ENCODE measurements at places on chromosomes 2 and 18.
A peak's percentile ranks its signal among the peaks of the same experiment; 100 is the strongest.

- no peak for DNase-seq
Observed at GRCh38 chr2:134410006-134410405, 156.1 kb downstream of the MGAT5 start.

- DNase-seq, result no peak
Observed at GRCh38 chr2:16155766-16156165, 215.4 kb downstream of the MYCN start.

DNA sequence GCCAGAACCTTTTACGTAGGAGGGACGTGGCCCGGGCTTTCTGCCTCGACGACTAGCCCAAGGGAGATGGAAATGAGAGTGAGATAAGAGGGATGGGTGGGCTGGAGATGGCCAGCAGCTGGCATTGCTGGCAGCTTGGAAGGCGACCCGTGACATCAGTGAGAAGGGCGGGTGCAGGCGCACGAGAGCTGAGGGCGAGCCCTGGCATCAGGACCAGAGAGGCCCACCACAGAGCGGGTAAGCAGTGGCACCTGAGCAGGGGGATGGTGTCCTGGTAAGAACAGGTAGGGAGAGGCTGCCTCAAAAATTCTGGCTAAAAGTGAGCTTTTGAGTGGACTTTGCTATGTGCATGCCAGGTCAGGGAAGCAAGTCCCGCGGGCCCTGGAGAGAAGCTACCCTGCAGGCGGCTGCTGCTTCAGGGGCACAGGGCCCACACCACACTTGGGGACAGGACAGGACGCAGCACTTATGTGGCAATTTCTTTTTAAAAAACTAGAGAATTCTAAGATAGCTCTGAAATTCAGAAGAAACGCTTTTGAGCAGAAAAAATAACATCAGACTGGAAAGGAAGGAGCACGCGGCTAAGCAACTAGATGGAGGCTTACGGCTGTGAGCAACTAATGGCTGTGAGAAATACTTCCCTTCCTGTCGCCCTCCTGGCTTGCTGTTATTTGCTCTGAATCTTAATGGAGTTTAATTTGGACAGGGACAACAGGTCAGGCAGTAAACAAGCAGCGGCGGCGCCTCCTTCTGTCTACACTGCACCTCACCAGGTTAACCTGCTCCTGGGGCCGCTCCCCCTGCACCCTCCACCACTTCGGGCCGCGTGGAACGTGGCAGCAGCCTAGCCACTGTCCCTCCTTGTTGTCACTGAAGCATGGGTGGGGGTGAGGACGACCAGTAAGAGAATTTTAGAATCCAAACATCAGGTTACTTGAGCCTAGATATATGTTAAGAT lies 20.5 kb downstream of the THAP4 start:
- DNase-seq, result no peak

DNA sequence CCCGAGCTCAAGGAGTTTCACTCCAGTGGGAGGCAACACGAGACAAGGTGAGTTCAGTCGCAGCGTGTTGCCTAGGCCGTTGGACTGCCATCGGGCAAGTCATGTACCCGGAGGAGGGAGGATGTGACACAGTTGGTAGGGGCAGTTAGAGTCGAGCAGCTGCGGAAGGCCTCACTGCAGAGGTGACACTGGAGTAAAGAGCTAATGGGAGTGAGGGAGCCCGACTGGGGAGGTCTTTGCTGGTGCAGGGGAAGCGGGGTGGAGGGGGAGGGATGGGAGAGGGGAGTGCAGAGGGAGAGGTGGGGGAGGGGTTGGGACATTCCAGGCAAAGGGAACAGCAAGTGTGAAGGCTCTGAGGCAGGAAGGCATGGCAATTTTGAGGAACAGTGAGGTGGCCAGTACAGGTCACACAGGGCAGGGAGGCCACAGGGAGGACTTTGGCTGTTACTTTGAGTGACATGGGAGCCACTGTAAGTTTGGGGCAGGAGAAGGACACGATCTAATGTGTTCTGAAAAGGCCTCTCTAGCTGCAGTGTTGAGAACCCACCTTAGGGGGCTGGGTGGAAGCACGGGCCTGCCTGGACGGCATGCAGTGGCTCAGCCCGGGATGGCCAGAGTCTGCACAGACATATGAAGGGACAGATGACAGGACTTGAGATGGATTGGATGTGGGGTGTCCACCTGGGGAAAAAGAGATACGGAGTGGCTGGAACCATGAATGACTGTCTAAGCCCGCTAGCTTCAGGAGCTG lies 61.1 kb downstream of the KCNF1 start:
- DNase-seq, result no peak

DNA sequence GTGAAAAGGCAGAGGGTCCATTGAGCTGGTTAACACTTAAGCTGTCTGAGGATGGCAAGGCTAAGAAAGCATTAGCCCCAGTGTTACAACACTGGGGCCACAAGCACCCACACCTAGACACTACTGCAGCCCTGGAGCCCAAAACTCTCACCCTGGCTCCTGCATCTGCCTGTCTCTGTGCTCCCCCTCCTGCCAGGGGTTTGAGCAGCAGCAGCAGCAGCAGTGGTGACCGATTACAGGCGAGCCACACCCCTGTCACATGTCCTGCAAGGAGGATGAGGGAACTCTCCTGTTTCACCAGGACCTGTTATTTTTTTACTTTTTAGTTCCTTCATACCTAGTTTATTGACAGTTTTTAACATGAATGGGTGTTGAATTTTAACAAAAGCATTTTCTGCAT lies 326.7 kb upstream of the MAP2 start:
- DNase-seq, result no peak

- peak; percentile 53 for DNase-seq
Observed at GRCh38 chr2:48414980-48415835, 114.7 kb upstream of the STON1 start.

GRCh38 chr18:29188760-29189159 lies 1011.8 kb upstream of the CDH2 start:
- DNase-seq, result no peak

GRCh38 chr2:124091721-124092120 lies 66.6 kb downstream of the CNTNAP5 start:
- no peak for DNase-seq

DNA sequence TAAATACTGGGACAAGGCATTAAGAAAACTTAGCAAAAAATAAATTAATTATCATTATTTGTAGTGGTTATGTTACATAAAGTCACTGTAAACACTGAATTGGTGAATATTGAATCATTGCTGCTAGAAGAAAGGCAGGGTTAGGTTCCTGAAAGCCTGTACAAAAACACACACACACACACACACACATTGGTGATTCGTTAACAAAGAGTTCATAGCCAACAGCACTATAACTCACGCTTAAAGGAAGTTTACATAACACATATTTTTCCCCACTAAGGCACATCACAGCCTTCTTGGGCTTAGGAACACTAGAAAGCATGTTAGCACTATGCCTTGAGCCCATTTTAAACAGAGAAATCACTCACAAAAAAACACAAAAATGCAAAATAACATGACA lies 690.0 kb upstream of the PIK3C3 start:
- no peak for DNase-seq

DNA sequence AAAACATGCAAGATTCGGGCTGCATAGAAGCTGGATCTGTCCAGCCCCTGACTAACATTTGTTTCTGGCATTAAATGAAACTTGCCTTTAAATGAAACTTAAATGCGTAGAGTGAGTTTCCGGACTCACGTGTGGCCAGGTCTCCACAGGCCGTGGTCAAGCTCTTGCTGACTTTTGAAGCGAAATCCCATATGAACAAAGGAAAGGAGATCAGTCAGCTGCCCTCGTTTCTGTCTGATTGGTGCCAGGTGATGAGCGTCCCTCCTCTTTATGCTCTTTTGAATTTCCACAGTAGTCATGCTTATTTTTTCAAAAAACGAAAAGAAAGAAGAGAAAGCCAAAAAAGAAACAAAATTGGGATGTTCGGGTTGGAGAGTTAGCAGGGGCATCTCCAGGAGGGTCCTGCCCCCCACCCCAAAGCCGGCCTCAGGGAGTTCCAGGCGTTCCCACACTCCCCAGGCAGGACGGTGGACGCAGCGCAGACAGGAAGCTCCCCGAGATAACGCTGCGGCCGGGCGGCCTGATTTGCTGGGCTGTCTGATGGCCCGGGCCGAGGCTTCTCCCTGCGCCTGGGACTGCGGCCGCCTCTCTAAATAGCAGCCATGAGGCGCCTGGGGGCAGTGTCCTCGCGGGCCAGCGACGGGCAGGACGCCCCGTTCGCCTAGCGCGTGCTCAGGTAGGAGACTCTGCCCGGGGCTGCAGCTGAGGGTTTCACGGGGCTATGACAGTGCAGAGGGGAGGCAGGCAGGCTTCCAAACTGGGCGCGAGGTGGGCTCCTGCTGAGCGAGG lies at the start of gene COLEC11:
Gene COLEC11 (plus strand): TSS at position 620 of the 789 bp plus-strand sequence. CDS start 9,229 bp downstream, outside the sequence.
- no peak for DNase-seq

GRCh38 chr2:219552382-219553167 lies 8.7 kb downstream of the TMEM198 start:
- no peak for DNase-seq

DNA sequence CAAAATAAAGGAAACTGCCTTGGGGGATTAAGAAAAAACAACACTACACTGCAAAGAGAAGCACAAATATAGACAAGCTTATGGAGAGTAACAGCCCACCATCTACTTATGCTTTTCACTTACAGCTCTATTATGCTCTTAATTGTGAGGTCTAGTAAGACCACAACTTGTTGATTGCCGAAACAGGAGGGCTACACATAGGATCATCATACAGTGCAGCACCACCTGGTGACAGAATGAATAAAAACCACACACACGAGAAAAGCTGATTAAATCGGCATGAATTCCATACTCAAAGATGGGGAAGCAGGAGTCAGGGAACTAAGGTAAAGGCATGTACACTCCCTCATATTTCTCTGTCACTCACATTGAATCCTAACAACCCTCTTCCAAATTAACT lies 259.2 kb downstream of the IKZF2 start:
- no peak for DNase-seq

DNA sequence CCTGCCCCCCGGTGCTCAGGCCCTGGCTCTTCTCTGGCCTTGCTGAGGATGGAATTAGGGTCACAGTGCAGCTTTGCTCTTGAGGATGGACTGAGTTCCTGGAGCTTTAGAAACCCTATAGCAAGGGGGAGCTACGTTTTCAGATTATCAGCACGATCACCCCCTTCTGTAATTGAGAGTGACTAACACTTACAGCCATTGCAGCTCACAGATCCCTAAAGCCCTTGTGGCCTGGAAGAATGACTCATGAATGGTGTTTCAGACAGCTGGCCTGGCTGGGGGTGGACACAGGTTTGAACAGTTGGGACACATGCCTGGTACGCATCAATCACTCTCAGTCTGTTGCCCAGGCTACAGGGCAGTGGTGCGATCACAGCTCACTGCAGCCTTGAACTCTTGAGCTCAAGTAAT lies 79.7 kb upstream of the IGFBP5 start:
- peak; percentile 91 for DNase-seq

- DNase-seq, result peak; percentile 68
Observed at GRCh38 chr2:42906557-42907411, 114.4 kb upstream of the HAAO start.

DNA sequence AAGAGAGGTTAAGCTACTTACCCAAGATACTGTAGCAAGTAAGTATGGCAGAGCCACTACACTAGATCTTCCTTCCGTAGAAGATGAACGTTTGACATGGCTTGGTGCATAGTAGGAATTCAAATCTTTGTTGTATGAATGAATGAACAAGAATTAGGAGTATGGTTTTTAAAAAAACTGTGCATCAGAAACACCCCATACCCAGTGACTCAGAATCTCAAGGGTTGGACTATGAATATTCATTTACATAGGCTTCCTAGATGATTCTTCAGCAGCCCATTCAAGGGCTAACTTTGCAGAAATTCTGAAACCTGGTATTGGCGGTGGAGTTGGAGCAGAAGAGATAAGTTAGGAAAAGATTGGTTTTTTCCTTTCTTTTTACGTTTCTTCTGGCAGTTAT lies 5.4 kb downstream of the ACTR3 start:
- no peak for DNase-seq

DNA sequence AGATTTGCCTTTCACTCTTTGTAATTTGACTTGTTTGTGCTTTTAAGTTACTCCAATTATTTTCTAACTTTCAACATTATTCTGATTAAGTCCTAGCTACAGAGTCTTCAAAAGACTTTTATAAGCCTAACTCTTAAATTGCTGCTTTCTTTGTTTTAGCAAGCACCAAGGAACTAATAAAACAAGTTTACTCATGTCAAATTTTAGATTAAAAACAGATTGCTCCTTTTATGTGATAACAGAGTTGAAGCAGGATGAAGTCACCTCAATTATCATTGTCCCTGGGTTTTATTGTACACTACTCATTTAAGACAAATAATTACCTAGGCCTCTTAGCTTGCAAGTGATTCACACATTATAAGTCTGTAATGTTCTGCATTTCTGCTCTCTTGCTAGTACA lies 678.4 kb downstream of the ERBB4 start:
- DNase-seq, result no peak

DNA sequence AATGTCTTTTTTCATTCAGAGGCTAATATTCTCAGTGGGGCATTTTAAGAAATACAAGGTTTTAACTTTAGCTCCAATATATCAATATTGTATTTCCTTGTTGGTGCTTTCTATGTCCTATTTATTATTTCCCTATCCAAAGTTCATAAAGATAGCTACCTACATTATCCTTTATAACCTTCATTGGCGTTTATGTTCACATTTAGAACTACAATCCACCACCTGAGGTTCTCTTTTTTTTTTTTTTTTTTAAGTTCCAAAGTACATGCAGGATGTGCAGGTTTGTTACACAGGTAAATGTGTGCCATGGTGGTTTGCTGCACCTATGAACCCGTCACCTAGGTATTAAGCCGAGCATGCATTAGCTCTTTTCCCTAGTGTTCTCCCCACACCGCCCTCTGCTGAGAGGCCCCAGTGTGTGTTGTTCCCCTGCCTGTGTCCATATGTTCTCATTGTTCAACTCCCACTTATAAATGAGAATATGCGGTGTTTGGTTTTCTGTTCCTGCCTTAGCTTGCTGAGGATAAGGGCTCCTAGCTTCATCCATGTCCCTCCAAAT lies 694.6 kb downstream of the SUCLG1 start:
- DNase-seq, result no peak

DNA sequence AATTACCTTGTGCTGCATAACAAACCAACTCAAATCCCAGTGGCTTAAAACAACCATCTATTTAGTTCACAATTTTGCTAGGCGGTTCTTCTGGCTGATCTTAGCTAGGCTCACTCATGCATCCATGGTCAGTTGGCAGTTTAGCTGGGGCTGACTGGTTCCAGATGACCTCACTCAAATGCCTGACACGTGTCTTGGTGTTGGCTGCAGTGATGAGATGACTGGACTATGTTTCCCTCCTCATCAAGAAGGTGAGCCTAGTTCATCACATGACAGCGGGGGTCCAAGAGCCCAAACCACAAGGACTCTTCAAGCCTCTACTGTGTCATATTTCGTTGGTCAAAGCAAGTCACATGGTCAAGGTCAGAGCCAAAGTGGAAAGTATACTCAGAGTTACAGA lies 42.7 kb upstream of the ACTR3 start:
- no peak for DNase-seq

DNA sequence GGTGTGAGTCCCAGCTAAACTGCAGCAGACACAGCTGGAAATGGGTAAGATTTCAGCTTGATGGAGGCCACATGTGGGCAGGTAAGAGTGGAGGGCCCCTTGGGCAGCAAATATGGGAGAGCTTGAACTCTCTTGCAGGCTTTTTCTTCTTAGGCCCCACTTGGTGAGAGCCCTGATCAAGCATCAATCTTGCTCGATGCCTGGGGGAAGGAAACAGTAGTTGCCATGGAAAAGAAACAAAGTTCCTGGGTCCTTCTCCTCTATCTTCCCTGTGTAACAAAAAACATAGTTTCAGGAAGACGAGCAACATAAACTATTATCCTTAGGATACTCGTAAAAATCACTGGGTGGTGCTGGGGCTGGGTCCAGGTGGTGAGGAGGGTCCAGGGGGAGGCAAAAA lies 42.9 kb downstream of the KIAA1328 start:
- no peak for DNase-seq

- no peak for DNase-seq
Observed at GRCh38 chr2:37752766-37753165, 81.3 kb upstream of the CDC42EP3 start.

GRCh38 chr2:236472720-236473495 lies 96.7 kb upstream of the ACKR3 start:
- no peak for DNase-seq
